CD4-positive, alpha-beta T cell treated with Interferon alpha-2 for 1 hour (primary cell): ENCODE measurements at places on chromosomes 7 and 10.

DNA sequence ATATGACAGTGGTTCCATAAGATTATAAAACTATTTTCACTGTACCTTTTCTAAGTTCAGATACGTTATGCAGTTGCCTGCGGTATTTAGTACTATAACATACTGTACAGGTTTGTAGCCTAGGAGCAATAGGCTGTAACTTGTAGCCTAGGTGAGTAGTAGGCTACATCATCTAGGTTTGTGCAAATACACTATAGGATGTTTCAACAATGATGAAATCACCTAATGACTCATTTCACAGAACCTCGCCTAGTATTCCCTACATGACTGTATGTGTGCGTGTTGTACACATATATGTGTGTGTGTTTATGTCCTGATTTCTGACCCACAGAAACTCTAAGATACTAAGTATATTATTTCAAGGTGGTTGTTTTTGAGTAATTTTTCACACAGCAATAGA lies 139.0 kb downstream of the HERPUD2 start:
- DNase-seq: no peak

GRCh38 chr10:100793055-100793454 lies 47.7 kb downstream of the PAX2 start:
- no peak for DNase-seq

GRCh38 chr7:87715545-87715944 lies 87.3 kb downstream of the RUNDC3B start:
- DNase-seq: no peak

GRCh38 chr10:130207205-130207604 lies 71.0 kb downstream of the GLRX3 start:
- no peak for DNase-seq

- DNase-seq: no peak
These were observed 39.7 kb upstream of the HPS1 start for GRCh38 chr10:98486421-98486820.

GRCh38 chr7:132815130-132815529 lies 238.9 kb upstream of the PLXNA4 start:
- no peak for DNase-seq

GRCh38 chr7:68319061-68319460 lies 1279.2 kb upstream of the AUTS2 start:
- no peak for DNase-seq

- DNase-seq: no peak
These were observed 375.2 kb downstream of the ARL4A start for GRCh38 chr7:13062631-13063030.

- no peak for DNase-seq
These were observed 61.9 kb upstream of the LANCL2 start for GRCh38 chr7:55303220-55303619.

GRCh38 chr7:85452674-85453073 lies 265.8 kb upstream of the SEMA3D start:
- DNase-seq: no peak

DNA sequence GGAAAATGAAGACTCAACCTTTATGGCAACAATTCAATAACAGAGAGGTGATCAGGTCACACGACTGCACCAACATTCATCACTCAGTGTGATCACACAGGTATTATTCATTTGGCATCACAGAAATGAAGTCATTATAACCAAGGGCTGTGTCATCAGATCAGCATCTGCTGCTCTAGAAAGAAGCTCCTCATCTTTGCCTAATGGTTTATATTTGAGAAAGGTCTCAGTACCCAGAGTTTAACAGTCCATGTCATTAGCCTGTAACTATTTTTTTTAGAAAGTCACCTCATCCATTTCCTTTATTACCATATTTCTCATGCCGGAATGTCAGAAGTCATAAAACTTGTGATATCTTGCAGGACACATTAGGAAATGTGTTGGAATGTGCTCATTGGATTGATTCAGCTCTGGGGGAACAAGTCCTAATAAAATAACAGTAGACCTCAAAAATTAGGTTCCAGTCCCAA lies 45.1 kb upstream of the PRKG1 start:
- DNase-seq: no peak

- peak; percentile 48 for DNase-seq
These were observed 12.7 kb upstream of the GSAP start for GRCh38 chr7:77428777-77429231.

DNA sequence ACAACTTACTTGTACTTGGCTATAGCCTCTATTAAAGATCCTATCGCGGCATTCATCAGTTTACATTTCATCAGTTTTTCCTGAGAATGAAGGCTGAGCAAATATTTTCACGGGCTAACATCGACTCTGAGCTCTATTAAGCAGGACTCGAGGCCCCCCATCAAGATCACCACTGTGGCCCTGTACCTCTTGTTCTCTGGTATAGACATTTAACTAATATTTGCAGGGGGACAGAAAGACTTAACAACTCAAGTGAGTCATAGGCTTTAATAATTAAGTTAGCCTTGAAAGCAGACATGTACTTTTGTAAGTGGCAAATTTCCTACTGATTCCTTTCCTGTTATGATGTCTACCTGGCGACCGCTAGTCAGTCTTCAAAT lies 45.4 kb downstream of the DOCK4 start:
- DNase-seq: no peak

DNA sequence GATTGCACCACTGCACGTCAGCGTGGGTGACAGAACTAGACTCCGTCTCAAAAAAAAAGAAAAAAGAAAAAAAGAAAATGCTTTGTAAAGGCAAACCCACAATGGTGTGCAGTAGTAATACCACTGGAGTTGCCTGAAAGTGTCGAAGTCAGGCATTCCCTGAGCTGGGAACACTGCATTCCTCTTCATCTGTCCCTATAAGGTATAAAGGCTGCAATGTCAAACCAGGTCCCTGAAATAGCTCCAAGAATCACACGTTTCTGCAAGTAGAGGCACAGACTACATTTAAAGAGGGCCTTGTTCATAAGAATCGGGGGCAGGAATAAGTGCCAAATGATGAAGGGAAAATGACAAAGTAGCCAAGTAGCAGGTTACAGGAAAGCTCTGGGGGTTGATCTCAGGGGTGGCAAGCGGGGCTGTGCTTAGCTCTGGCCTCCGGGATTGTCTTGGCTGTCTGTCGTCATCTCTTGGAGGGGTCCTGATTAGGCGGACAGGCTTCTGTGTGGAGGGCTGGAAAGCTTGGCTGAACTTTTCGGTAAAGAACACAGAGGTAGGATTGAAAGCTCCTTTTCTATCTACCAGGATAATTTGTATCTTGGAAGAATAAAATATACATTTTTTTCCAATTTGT lies 109.1 kb downstream of the PFKFB3 start:
- no peak for DNase-seq

- no peak for DNase-seq
These were observed 313.3 kb upstream of the AKR1E2 start for GRCh38 chr10:4512671-4513240.

GRCh38 chr7:43249823-43250145 lies 137.3 kb downstream of the HECW1 start:
- no peak for DNase-seq

GRCh38 chr7:107799647-107800264 lies 3.3 kb downstream of the SLC26A3 start:
- no peak for DNase-seq

GRCh38 chr10:132845780-132846595 lies 60.0 kb upstream of the NKX6-2 start:
- DNase-seq: no peak

DNA sequence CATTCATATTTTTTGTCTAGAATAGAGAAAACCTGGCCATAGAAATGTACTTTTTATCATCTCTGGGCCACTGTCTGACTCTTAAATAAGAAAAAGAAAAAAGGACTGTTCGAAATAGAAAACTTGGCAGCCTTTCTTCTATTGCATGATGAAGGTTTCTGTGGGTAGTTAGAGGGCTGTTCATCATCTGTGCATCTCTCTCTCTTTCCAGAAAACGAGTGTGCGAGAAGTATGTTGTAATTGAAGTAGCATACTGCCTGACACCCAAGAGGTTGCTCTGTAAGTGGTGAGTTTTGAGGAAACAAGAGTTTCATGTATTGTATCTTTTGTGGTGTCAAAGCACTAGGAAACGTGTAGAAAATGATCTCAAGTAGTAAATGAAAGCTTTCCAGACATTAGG lies 343.2 kb upstream of the TMEM229A start:
- no peak for DNase-seq
